G401 (cell line): ENCODE measurements at places on chromosomes 12 and 14.
A peak's percentile ranks its signal among the peaks of the same experiment; 100 is the strongest.

DNA sequence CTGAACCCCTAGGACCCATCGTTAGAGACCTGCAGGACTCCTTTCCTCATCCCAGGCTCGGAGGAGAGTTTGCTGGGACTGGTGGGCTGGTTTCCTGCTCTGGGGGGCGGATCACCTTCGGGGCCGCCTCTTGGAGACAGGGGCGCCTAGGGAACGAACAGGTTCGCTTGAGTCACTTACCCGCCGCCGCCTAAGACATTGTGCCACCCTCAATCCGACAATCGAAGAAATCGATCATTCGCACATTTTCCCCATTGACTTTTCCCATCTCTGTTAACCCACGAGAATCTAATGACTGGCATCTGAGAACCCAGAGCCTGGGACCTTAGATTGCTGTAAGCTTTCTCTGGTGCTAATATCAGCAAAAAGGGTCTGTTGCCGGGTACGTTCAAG lies 322 bp downstream of the SLC39A9 start:
- no peak for DNase-seq

DNA sequence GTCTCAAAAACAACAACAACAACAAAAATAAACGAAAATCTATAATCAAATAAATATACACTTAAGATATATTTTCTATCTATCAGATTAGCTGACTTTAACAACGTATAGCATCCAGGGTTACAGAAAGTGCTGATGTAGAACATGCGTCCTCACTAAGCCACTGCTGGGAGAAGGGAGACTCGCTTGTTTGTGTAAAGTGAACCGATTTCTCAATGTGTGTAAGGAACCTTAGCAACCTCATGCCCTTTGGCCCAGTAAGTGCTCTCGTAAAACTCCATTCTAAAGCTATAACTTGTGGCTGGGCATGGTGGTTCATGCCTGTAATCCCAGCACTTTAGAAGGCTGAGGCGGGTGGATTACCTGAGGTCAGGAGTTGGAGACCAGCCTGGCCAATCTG lies 23.8 kb downstream of the NFKBIA start:
- DNase-seq, result no peak

- peak; percentile 61 for DNase-seq
These were observed 145.8 kb downstream of the GCH1 start for GRCh38 chr14:54756656-54757392.

DNA sequence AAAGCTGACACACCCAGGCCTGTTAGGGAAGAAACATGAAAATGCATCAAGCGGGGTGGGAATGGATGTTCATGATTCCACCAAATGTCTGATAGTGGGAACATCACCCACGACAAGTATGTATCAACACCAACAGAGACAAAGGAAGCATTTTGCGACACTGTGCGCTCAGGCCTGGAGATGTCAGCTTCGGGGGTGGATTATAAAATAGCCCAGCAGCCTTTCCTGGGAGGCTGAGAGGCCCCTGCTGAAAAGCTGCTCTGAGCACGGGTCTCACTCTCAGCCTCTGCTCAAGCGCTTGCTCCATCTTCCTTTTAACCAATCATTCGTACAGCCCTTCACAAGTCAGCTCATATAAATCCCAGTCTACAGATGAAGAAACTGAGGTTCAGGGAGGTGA lies 213.5 kb downstream of the BCL11B start:
- no peak for DNase-seq

- no peak for DNase-seq
These were observed 120.4 kb downstream of the ANO6 start for GRCh38 chr12:45336331-45336730.

- no peak for DNase-seq
These were observed 1761.3 kb upstream of the SEL1L start for GRCh38 chr14:83294941-83295340.

DNA sequence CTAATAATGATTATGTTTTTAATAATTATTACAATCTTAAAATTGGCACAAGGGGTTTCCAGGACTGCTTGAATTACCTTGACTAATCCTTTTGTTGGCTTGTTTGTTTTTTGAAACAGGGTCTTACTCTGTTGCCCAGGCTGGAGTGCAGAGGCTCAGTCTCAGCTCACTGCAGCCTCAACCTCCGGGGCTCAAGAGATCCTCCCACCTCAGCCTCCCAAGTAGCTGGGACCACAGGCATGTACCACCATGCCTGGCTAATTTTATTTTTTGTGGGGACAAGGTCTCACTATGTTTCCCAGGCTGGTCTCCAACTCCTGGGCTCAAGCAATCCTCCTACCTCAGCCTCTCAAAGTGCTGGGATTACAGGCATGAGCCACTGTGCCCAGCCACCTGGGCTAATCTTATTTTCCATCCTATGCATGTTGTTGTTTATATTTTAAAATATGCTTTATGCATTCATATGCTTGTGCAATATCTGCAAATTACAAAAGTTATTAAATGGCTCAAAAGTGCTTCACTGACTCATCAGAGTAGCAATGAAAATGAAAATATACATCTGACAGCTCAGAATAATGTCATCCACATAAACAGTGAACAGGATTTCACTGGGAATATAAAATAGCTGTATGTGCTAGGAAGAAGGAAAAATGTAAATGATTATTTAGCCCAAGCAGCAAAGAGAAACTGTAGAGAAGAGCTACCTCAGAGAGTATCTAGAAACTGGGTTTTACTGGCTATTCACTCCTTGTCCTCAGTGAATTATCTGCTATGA lies 24.8 kb upstream of the PLEKHG6 start:
- DNase-seq, result no peak

DNA sequence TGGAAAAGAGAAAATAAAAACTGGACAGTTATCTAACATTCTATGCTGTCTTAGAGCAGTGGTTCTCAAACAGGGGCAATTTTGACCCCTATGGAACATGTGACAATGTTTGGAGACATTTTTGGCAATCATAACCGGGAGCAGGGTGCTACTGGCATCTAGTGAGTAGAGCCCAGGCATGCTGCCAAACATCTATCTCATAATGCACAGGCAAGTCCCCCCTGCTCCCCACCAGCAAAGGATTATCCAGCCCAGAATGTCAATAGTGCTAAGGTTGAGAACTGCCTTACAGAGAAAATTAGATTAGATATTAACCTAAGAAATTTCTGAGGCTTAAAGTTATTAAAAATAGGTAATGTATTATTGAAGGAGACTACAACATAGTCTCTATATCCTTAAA lies 22.9 kb upstream of the CATSPERB start:
- DNase-seq, result no peak
